Neural crest cell (in vitro differentiated cells): ENCODE measurements at places on chromosomes 1 and 21.

GRCh38 chr1:190377991-190378390, 99.7 kb downstream of the BRINP3 start:
- no peak for DNase-seq
- peaks cover 18% of the 10 kb centered on the region for H3K27me3 ChIP-seq
- H3K36me3 ChIP-seq: no peaks in the 10 kb centered on the region
- no peak overlapping the region for H3K27ac ChIP-seq
- no peaks in the 10 kb centered on the region for H3K4me1 ChIP-seq

DNA sequence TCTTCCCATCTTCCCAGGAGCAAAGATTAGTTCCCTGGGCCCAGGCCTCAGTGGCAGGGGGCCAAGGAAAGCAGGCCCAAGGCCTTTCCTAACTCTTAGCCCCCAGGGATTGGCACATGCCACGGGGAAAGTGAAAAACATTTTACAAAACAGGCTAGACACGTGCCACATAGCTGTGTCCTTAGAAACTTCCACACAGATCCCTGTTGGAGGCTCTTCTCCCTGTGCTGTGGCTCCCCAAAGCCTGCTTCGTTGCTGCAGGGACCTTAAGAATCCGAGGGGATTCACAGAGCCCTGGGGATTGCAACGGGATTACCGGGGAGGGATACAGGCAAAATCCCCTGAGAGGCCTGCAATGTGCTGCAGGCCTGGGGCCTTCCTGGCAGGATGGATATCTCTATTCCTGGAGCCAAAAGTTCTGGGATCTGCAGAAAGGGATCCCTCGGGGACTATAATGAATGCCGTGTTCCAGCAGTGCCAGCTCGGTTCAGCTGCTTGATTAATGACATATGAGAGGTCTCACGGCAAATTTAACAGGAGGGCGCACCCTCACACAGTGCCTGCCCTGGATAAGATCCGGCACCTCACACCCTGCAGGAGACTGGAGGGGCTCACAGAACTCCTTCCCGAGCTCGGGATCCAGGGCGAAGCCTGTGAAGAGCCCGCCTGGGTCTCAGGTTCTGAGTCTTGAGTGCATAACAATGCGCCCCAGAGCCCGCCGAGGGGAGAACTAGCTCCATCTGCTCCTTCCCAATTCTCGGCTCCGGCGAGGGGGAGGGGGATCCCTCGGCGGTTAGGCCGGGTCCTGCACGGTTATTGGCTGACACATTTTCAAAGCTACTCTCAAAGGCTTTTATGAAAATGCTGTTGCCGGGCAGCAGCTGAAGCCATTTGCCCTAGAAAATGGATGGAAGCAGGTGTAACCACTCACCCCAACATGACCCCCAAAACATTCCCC, 15.3 kb upstream of the RGS8 start:
- peak overlapping the region; percentile 40 for H3K27ac ChIP-seq
- peak; percentile 32 for DNase-seq
- no peaks in the 10 kb centered on the region for H3K36me3 ChIP-seq

DNA sequence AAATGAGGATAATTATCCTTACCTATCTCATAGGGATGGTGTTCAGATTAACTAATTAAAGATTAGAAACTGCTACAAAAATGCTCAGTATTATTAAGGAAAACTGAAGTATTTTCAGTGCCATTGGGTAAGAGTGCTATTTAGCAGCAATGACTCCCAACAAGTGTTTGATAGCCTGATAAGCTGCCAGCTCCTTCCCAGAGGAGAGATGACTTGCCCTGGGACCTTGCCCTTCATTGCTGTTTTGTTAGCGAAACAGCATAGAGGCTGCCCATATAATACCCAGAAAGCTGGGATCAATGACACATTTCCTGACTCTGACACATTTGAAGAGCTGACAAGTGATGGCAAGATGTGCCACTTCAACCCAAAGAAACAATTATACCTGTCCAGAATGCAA, 592.2 kb downstream of the ADGRL2 start:
- H3K27ac ChIP-seq: no peak overlapping the region
- H3K4me3 ChIP-seq: no peak overlapping the region
- H3K27me3 ChIP-seq: no peaks in the 10 kb centered on the region
- H3K36me3 ChIP-seq: no peaks in the 10 kb centered on the region
- peaks cover 26% of the 10 kb centered on the region for H3K4me1 ChIP-seq

DNA sequence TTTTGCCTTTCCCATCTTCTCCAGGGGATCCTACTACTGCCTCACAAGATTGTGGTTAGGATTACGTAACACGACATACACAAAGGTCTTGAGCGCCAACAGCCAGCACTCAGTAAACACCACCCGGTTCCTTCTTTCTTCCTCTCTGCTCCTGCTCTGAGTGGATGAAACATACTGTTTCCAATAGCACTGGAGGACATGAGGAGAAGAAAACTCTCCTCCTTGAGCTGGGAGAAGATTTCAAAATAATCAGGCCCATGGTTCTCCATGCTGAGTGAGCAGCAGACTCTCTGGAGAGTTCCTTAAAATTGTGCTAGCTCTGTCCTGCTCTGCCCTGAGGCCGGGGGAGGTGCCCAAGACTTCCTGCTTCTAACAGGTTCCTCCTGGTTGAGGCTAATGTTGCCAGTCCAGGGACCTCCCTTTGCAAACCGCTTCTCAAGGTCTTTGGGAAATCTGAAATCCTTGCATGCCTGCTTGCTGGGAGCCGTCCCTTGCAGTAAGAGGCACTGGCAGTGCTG, 29.4 kb upstream of the MX1 start:
- no peak overlapping the region for H3K27ac ChIP-seq
- no peak for DNase-seq
- no peak overlapping the region for H3K4me3 ChIP-seq
- peaks cover 6% of the 10 kb centered on the region for H3K4me1 ChIP-seq
- no peaks in the 10 kb centered on the region for H3K27me3 ChIP-seq

DNA sequence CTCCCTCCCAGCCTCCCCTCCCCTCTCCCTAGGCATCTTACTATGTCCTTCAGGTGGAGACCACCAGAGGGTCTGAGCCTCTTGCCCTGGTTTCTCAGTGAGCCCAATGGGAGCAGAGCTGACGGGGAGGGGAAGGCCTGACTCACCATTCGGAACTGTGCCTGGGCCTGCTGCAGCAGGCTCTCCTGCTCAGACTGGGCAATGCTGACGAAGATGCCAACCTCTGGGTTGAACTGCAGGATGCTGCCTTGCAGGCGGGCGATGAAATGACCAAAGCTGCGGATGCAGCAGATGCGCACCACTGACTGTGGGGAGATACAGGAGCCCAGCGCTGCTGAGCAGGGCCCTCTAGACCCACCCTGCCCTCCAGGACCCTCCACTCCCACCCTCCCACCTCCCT, 11.0 kb upstream of the PAQR6 start:
- H3K4me1 ChIP-seq: peaks cover 11% of the 10 kb centered on the region
- H3K27me3 ChIP-seq: no peaks in the 10 kb centered on the region
- H3K4me3 ChIP-seq: no peak overlapping the region
- peaks cover 24% of the 10 kb centered on the region for H3K36me3 ChIP-seq

DNA sequence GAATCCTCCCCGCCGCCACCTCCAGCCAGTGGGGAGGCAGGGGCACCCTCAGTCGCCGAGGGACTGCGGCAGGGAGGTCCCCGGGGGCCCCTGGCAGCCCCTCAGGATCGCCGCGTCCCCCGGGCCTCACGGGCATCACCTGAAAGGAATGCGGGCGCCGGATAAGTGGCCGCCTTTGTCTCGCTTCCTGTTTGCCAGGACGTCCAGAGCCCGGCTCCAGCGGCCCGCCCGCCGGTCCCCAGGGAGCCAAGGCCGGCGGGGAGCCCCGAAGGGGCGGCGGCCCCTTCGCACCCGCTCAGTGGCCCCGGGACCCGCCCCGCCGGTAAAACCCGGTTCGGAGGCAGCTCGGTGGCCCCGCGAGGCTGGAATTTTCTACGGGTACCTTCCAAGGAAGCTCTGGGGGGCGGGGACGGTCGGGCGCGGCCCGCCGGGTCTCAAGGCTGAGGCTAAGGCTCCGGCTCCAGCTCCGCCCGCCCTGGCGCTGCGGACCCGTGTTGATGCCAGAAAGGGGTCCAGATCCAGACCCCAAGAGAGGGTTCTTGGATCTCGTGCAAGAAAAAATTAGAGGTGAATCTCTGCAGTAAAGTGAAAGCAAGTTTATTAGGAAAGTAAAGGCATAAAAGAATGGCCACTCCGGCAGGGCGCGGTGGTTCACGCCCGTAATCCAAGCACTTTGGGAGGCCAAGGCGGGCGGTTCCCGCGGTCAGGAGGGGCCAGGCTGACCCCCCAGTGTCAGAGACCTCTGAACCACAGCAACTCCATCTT, 12.6 kb downstream of the TINAGL1 start:
- no peaks in the 10 kb centered on the region for H3K36me3 ChIP-seq
- peaks cover 55% of the 10 kb centered on the region for H3K27me3 ChIP-seq
- H3K27ac ChIP-seq: no peak overlapping the region
- H3K4me3 ChIP-seq: no peak overlapping the region

- no peak overlapping the region for H3K4me3 ChIP-seq
- DNase-seq: no peak
- H3K27me3 ChIP-seq: peaks cover 36% of the 10 kb centered on the region
- H3K27ac ChIP-seq: no peak overlapping the region
- no peaks in the 10 kb centered on the region for H3K36me3 ChIP-seq
These were observed 232.5 kb upstream of the TMEM51 start for GRCh38 chr1:14921057-14921456.

DNA sequence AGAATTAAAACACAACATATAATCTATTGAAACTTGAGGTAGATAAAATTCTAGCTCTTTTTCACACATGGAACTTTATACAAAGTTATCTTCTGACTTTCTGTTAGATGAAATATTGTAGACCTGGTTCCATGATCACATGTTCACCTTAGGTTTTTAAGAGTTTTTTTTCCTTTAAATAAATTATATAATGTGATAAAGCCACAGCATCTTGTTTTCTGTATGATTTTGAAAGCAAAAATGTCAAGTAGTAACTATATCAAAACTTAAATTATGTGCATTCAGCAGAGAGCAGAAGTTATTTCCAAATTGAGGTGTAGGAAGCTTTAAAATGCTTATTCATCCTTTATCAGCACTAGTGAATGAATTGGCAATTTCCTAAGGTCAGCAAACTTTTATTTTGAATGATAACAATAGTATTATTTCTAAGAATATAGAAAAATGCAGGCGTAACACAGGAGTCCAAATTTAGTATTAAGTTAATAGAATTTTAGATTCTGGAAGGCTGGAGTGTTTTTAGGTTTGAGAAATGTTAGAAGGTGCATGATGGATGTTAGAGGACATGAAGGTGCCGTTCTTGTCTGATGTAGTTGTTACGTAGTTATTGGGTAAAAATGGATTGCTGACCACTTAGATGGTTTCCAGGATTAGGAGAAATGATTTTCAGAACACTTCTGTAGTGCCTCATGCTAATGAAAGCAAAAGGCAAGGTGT, 17.5 kb downstream of the BACH1 start:
- H3K4me1 ChIP-seq: peaks cover 22% of the 10 kb centered on the region
- H3K27me3 ChIP-seq: no peaks in the 10 kb centered on the region
- no peak overlapping the region for H3K27ac ChIP-seq
- H3K4me3 ChIP-seq: no peak overlapping the region
- H3K36me3 ChIP-seq: peaks cover 48% of the 10 kb centered on the region

GRCh38 chr1:54796902-54797301, 4.2 kb downstream of the TTC22 start:
- H3K27me3 ChIP-seq: peaks cover 23% of the 10 kb centered on the region
- H3K4me1 ChIP-seq: peaks cover 5% of the 10 kb centered on the region
- no peak overlapping the region for H3K4me3 ChIP-seq
- DNase-seq: no peak

DNA sequence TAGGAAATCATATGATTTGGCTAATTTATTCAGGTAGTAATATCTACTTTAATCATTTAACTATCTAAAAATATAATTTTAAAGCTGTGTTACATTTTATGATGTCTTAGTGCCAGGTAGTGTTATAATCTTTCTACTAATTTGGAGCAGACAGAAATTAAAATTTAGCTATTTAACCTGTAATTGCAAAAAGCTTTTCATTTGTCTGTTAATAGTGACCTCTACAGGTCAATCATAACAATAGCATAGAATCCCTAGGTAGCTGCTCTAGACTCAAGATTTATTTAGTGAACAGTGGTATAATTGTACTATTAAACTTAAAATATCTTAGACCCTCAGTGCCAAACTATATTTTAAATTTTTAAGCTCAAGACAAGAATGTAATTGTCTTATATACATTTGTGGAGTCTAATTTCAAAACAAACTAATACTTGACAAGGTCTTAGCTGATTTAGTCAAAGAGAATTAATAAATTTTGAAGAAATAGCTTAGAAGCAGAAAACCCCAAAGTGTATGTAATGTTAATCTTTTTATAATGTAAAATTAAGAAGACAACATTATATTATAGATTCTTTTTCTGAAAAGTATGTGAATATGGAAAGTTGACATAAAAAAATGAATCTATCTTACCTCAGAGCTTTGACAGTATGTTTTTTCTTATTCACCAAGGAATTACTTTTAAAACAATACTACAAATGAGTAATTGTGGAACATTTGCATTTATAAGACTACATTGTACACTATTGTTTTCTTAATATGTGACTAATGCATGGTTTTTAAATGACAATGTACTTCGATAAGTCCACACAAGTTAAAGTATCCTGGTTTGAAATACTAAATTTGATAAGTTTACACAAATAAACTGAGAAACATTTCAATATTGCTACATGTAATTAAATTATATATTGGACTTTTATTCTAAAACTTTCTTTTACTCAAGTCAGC, 64.1 kb upstream of the RNPC3 start:
- H3K36me3 ChIP-seq: no peaks in the 10 kb centered on the region
- no peak overlapping the region for H3K4me3 ChIP-seq
- no peaks in the 10 kb centered on the region for H3K27me3 ChIP-seq
- DNase-seq: no peak

DNA sequence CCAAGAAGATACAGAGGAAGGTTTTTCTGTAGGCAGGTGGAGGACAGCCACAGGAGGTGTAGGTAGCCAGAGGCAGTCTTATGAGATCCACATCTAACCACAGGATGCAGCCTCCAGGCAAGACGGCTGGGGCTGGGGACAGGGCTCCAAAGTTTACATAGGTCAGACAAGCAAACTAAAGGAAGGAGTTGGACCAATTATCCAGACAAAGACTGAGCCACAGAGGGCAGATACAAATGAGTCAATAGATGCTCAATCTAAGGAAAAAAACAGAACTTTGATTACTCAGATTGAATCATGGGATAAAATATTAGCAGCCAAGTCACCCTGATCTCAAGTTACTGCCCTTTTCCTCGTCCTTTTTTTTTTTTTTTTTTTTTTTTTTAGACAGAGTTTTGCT, 91.6 kb downstream of the RGS7 start:
- H3K4me1 ChIP-seq: no peaks in the 10 kb centered on the region
- H3K4me3 ChIP-seq: no peak overlapping the region
- H3K27ac ChIP-seq: no peak overlapping the region
- no peaks in the 10 kb centered on the region for H3K27me3 ChIP-seq
- H3K36me3 ChIP-seq: no peaks in the 10 kb centered on the region
- no peak for DNase-seq
